ENCODE measurements at places on chromosomes 6 and 20.

- no peak for DNase-seq
These were observed 144.1 kb downstream of the QRSL1 start for GRCh38 chr6:106773522-106773921.

DNA sequence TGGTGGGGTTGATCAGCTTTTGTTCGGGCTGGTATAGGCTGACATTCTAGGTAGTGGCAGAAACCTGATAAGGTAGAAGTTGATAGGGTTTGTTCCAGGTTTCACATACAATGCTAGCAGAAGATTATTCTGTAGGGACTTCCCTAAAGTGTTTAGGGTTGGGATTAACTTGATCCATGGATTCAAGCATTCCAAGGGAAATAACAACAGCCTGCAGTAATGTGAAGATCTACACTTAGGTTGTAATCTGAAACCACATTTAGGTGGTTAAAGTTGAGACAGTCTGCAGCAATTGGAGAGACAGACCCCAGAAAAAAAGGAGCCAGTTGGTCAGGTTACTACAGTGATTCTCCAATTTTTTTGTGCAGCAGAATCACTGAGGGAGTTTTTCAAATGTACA lies 56.1 kb downstream of the GJA1 start:
- no peak for DNase-seq

DNA sequence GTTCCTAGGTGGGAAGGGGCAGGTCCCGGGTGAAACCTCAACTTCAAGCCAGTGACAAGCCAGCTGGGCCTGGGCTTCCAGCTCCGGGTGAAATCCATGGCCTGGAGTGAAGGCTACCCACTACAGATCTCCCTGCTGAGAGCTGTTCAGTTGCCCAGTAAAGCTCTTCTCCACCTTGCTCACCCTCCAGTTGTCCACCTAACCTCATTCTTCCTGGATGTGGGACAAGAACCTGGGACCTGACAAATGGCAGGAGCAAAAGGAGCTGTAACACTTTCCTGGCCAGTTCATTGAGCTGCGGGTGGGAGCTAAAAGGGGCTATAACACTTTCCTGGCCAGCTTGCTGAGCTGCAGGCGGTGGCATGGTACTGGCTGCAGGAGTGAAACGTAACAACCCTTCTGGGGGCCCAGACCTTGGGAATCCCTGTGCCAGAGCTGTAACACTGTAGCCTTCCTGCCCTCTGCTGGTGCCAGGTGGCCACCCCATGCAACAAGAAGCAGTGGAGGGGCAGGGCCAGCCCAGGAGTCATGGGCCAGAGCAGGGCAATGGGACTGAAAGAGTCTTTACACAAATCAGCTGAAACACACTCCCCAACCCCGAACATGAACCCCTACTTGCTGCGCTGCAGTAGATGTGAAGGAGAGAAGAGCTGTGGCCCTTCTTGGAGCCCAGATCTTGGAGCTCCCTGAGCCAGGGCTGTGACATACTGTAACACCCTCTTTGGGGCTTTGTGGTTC lies 3.6 kb upstream of the HINT3 start:
- DNase-seq, result no peak

DNA sequence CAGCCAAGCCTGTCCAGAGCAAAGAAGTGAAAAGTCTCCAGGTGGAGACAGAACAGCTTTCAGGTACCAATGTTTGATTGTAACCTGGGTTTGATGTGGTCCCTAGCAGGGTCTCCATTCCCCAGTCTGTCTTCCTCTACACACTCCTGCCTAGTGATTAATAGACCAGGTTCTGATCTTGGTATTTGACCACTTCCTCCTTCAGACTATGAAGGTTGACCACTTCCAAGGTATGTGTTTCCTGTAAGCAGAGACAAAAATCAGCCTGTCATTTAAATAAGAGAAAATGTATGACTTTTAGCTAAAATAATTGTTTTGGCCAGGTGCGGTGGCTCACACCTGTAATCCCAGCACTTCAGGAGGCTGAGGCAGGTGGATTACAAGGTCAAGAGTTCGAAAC lies 41.8 kb upstream of the TOP1 start:
- no peak for DNase-seq

- no peak for DNase-seq
These were observed 151.4 kb downstream of the PHF3 start for GRCh38 chr6:63787021-63787420.

GRCh38 chr6:152573762-152574161 lies 63.4 kb downstream of the SYNE1 start:
- no peak for DNase-seq

DNA sequence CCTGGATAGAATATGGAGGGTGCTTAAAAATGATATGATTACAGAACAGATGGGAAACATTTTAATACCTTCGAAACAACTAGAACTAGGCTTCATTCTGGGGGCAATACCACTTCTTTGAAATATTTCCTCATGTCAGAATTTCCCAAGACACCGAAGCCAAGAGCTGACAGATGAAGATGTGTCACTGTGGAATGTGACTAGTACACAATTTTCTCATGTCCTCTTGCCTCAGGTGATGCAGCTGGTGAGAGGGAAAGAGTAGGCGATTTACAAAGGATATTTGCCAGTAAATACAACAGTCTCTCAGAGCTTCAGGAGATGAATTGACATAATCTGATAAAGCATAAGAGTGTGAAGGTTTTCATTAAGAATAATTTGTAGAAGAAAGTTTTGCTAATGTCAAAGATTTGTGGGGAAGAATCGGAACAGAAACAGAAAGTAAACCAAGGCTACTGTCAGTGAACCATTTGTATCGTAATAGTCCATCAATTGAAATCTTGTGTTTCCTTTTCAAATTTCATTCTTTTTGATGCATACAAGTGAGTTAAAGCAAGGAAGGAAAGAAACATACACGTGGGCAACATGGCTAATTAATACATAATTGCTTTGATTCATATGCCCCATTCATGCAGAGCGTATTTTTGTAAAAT lies 164.7 kb upstream of the CCN2 start:
- DNase-seq, result no peak

GRCh38 chr6:110357664-110358552 lies at the start of gene METTL24:
TSS of gene METTL24 (minus strand) at chr6:110358349. CDS start at chr6:110358272, 77 bp downstream.
- peak; percentile 47 for DNase-seq

All from NCI-H2081 (cell line).